ENCODE measurements at places on chromosomes 2 and 18.

DNA sequence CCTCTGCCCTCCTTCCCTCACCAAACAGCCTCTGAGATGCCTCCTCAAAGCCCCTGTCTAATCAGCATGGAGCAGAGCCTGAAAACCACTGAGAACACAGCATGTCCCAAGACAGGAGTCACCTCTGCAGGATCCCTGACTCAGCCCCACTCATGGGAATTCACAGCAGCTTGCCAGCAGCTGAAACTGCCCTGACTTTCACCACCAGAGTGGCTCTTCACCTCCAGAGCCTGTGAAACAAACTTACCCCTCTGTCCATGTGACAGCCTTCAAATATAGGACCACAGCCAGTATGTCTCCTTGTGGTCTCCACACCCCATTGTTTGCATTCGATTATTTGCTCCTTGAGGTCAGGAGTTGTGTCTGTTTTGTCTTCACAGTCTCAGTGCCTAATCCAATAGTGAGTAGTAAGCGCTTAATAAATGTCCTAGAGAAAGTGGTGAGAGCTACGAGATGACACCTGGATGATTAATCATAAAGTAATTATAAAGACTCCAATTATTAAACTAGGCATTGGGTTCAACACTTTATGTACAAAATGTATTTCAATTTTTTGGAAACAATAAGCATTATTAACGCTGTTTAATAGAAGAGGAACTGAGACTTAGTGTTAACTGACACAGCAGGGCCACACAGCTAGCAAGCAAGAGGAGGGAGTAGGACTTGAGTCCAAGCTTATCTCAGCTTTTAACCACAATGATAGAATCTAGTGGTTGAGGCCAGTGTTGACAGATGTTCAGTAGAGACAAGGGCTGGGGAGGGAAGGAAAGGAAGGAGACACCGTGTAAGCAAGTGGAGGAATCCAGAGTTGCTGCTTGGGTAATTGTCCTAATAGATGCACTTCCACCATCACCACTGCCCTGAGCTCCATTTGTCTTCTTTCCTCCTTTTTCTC, 358.7 kb upstream of the TNP1 start:
- no peak for DNase-seq

GRCh38 chr2:200845669-200846325, 18.7 kb downstream of the CLK1 start:
- DNase-seq, result no peak

- DNase-seq, result no peak
Observed at GRCh38 chr18:6546229-6546628, 131.5 kb upstream of the L3MBTL4 start.

DNA sequence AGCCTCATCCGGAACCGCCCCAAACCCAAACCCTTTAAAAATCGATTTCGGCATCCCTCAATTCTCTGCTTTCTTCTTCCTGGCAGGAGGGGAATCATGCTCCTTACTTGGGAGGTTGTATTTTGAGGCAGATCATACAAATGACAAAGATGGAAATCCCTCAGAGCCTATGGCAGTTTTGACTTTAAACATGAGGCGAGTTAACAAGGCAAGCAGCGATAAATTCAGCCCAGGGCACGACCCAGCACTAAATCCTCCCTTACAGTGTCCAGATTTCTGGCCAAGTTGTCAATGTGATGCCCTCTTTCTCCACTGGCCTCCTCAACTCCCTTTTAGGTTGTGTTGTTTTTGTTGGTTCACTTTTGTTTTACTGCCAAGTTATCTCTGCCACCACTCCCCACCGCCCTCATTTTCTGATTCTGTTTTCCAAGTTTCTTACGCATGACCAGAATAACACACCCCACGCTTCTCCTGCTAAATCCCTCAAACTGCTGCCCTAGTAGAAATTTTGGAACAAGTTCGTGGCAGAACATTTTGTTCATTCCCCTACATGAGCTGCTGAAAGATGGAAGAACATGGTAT, 68.3 kb downstream of the CTAGE1 start:
- DNase-seq, result no peak

DNA sequence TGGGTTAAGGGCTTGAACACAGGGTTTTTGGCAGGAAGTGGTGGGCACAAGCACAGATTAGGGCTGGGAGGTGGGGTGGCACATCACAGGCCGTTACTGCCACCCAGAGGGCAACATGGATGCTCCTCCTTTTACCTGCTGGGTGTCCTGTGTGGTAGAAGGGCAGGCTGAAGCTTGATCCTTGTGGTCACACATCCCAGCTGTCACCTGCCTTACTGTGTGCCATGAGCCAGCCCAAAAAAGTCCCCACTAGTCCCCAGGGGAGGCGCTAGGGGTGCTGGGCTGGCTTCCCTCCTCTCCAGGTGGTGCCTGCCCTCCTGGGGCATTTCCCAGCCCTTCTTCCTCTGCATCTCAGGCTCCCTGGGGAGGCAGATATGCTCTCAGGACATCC, 50.5 kb upstream of the ALPP start:
- DNase-seq, result no peak

- DNase-seq, result no peak
Observed at GRCh38 chr2:109410039-109410815, 203.5 kb downstream of the SEPTIN10 start.

DNA sequence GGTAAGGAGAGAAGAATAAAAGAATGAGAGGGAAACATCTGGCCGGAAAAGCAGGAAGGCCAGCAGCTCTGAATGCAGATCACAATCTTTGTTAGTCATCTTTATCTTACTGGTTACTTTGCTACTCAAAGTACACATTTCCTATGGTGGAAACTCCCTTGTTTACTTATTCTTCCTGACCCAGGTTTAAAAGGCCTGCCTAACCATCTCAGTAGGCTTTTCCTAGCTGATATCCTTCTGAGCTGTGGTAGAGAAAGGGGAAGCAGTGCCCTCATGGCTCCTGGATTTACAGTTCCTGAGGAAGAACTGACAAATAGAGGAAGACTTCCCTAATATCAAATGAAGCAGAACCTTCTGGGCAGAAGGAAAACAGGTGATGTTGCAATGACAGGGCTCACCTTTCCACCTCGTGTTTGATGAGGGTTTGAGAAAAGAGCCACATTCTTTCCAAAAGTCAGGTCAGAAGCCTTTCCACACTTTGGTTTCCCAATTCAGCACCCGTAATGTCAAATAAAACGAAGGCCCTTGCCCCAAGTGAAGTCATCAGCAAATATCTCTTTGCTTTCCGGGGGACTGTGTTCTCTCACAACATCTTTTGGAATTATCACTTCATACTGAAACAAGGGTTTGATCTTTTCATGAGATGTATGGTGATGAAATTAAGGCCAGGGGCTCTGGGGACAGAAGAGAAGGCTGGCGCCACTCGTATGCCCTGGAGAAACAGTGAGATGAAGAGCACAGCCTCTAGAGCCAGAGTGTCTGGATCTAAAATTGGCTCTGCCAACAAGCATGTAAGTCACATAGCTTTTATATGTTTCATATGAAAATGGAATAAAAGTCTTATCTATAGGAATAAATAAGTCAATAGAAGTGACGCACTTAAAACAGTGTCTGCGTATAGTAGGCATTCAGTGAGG, 26.7 kb upstream of the APOB start:
- DNase-seq, result no peak

DNA sequence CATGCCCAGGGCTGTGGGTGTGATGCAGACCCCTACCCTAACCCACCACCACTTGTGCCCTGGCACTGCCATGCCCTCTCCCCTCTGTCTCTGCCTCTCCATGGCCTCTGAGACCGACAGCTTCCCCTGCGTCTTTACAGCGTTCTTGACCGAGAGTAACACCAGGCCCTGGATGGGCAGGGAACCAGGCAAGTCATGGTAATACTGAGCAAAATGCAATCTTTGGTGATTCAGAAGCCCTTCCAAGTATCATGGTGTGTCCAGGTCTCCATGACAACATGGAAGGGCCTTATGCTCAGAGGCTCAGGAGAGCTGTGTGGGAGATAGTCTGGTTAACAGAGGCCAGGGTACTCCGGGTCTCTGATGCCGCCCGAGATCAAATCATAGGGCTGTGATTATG, 176.1 kb downstream of the KLHL29 start:
- no peak for DNase-seq

DNA sequence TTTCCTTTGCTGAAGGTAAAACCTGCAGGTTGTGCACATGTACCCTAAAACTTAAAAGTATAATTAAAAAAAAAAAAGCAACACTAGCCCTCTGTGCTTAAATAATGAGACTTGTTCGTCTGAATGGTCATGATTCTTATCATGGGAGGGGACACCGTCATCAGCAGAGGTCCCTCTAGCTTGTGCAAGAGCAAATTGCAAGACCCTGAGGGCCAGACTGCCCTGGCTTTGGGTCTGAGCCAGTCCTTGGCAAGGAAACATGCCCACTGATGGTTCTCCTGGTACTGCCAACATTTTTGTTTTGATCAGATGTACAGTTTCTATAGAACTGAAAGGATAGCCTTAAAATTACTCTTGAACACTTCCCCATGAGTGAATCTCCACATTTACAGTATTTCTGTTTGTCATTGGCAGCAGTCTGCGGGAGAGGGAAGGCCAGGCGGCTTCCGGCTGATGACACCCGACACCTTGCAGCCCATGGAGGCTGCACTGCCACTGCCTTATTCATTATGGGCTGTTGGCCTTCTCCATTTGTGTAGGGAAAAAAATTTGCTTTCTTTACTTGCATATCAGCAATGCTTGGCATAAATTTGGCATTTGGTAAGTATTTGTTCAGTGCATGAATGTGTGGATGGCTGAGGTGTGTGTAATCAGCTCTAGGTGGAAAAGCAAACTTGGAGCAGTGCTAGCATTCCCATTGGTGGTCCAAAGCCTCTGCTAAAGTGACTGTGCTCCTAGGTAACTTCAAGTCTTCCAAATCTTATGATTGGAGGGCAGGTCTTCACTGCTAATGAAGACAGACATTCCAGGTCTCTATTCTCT, 161.6 kb upstream of the ALKAL2 start:
- DNase-seq, result no peak

GRCh38 chr2:74003494-74004211, 18.9 kb downstream of the TET3 start:
- DNase-seq, result no peak

DNA sequence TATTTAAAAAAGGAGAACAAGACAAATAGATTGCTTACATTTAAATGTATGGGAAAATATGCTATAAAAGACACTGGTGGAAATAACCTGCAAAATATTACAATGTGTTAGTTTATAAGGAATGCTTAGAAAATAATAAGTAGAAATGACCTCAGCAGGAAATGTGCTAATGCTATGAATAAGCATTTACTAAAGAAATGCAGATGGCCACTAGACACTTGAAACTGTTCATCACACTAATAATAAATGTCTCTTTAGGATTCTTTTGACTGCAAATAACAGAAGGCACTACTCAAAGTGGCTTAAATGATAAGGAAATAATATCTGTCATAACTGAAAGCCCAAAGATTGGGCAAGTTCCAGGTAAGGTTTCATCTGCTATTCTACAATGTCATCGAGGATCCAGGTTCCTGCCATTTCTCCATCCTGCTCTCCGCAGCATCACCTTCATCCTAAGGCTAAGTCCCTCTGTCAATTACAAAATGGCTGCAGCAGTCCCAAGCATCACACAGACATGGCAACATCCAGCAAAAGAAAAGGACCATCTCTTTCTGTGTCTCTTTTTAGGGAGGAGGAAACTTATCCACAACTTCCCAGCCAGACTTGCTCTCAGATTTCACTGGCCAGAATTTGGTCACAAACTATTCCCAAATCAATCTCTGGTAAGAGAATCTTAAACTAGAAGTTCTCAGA, 21.9 kb downstream of the METTL8 start:
- DNase-seq, result no peak

DNA sequence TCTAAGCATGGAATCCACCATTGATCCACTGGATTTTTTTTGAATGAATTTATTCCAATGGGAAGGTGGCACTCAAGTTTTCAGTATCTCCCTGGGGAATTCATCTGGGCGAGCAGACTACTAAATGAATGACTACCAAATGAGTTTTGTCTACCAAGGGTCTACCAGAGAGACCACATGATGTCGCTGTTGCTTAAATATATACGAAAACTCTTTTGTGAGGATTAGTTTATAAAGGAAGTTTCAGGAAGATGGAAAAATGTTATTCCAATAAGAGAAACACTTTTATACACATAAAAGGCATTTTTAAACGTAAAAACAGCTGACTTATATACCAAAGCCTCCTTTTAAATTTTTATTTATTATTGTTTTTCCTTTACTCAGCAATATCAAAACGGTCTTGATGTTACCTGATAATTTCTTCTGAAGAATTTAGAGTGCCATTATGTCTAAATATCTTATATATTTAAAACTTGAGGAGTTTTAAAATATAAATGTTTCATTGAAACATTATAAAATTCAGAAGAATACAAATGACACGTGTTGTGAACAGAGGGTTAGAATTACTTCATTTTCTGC, 139.7 kb downstream of the HRH4 start:
- DNase-seq, result no peak

Measured in activated T-helper 9 cell treated with anti-CD3 and anti-CD28 coated beads, Interleukin-2, amount 50 U/mL, for 16 hours (primary cell).